Kidney capillary endothelial cell (primary cell): ENCODE measurements at places on chromosomes 3 and 15.

DNA sequence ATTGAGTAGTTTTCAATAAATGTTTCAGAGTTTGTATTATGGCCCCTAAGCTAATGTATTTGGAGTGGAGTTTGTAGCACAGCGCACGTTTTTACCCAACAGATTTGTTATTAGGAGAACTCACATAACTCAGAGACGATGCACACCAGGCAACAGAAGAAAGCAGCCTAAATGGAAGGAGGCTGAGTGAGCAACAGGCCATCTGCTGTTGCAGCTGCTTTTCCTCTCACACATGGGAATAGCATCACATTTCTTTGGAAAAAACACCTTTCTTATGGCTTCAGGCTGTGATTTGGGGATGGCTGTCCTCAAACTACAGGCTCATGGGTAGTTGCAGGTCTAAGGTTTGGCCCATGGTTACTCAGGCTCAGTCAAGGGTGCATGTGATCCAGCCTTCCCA lies 469.3 kb upstream of the MCTP2 start:
- no peak for DNase-seq

DNA sequence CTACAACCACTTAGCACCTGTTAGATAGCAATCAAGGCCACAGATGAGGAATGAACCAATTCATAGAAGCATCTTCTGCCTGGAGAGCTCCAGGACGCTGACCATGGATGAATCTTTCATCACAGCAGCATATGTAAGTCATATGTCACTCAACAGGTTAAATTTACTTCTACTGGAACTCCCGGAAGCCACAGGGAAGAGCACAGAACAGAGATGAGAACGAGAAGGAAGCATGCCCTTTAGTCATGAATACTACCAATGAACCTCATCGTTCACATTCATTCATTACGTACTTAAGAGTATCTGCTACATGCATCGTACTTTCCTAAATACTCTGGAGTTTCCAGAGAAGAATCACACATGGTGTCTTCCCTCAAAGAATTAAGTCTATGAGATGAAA lies 192.8 kb downstream of the STT3B start:
- DNase-seq, result no peak

- no peak for DNase-seq
These were observed 196.4 kb downstream of the SUCNR1 start for GRCh38 chr3:152069871-152070270.

GRCh38 chr15:81851757-81852156 lies 194.1 kb downstream of the MEX3B start:
- DNase-seq, result no peak

DNA sequence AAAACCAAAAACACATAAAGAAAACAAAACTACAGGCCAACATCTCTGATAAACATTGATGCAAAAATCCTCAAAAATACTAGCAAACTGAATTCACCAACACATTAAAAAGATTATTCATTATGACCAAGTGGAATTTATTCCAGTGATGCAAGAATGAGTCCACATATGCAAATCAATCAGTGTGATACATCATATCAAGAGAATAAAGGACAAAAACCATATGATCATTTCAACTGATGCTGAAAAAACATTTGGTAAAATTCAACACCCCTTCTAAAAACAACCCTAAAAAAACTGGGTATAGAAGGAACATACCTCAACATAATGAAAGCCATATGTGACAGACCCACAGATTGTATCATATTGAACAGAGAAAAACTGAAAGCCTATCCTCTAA lies 265.6 kb upstream of the DCBLD2 start:
- DNase-seq, result no peak

- DNase-seq, result no peak
These were observed 15.0 kb downstream of the TAGLN3 start for GRCh38 chr3:112013784-112014143.

GRCh38 chr3:137761563-137762503 lies 2.3 kb upstream of the SOX14 start:
- no peak for DNase-seq

DNA sequence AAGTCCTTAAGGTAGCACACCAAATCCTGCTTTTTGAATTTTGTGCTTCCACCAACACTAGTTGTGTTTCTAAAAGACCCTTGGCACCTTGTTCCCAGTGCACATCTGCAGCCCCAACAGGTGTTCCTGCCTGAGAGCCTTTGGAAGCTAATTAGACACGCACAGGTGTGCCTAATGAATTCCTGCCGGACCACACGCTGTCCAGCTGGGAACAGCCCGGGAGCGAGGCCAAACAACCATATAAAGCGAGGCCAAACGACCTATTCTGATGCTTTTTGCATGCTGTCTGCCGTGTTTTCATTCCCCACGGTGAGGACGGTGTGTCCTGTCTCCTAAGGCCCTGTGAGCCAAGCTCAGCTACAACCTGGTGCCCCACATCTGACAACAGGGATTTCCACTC lies 99.5 kb downstream of the ATG7 start:
- DNase-seq, result no peak

DNA sequence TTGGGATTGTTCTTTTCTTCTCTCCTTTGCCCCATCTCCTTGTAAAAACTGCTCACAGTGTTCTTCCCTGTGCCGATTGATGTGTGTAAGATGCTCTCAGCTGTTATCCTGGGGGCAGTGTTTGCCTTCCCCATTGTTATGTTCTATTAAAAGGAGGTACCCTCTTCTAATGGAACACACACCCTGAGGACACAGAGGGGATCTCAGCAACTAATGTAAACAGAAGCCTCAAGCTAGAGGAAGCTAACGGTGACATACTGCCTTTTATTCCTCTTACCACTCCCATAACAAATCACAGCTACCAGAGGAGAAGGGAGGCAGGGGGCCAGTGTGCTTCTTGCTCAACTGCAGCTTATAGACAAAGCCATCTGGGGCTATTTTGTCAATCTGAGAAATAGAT lies 2.2 kb downstream of the TAGLN3 start:
- DNase-seq, result no peak

DNA sequence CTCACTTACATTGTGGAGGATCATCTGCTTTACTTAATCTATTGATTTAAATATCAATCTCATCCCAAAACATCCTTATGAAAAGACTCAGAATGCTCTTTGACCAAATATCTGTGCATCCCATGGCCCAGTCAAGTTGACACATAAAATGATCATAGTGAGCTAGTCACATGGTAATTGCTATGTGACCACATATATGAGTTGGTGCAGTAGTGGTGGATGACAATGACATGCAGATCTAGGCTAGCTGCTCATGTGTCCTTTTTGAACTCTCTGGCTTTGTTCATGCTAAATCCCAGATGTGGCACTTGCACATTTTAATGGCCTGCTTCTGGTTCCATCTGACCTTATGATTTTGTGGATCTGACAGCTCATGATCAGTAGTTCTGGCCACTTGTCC lies 156.2 kb downstream of the NFKBIZ start:
- no peak for DNase-seq

DNA sequence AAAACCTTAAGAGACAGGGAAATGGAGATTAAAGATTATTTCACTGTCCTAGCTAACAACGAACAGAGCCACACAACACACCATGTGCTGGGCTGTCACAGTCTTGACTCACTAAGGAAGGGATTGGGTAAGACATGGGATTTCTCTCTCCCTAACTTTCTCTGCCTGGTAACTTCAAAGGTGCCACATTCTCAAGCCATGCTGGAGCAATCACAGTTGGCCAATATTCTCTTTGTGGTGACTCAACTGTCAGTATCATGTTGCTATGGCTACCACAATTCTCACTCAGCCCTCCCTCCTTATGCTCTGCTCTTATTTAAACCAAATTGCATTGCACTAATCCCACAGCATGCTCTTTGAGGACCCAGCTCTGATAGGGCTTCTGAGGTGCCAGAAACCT lies 74.0 kb downstream of the OXNAD1 start:
- peak; percentile 27 for DNase-seq

- DNase-seq, result peak; percentile 27
These were observed 124.2 kb downstream of the IMPG2 start for GRCh38 chr3:101195951-101196713.
